ENCODE measurements at places on chromosomes 13 and 19. TPM values are rescaled to one million over a fixed set of nuclear protein-coding genes. Genes with fewer than 3 reads are reported as not detected.

The C19orf67 gene
- total RNA-seq, result 0.42 TPM

DNA sequence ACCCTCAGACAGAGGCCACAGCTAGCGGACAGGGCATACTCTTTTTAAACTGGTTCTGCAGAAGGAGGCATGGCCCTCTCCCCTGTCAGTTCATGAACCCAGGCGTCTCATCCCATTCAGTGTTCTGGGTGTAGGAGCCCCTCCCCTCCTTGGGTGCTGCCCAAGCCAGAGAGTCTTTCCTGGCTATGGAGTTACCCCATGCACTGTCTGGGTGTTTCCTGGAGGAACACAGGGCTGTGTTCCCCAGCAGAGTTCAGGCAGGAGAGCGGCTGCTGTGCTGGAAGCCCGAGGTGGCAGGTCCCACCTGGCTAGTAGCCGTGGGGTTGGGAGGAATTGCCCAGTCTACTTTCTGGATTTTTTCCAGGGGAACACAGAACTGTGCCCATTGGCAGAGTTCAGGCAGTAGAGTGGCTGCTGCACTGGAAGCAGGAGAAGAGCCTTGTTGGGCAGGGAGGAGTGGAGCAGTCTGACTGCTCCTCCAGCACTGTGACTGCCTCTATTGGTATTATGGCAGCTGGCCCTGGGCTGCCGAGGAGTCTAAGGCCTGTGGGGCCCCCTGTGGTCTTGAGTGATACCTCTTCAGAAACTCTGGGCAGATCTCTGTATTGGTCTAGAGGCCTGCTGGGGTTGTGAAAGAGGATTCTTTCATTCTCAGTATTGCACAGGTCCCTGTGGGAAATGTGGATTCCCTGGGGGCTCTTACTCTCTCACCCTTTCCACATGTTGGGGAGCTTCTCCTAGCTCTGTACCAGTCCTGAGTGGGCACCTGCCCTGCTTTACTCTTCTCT is 168.3 kb downstream of the PCDH20 start:
- no peak for ATAC-seq

GRCh38 chr19:10735741-10736140 is 17.9 kb downstream of the DNM2 start:
- no peak for ATAC-seq

- no peak for ATAC-seq
Observed at GRCh38 chr19:8135946-8136618, 13.3 kb downstream of the FBN3 start.

The ZNF442 gene
- 0.56 TPM for total RNA-seq

- no peak for ATAC-seq
Observed at GRCh38 chr19:38023671-38024541, 116.9 kb downstream of the SIPA1L3 start.

GRCh38 chr13:33134213-33134612 is 118.0 kb downstream of the KL start:
- ATAC-seq, result no peak

All from activated T-helper 17 cell treated with anti-CD3 and anti-CD28 coated beads, Interleukin-2, amount 50 U/mL, for 72 hours (primary cell).